ENCODE measurements at places on chromosomes 4 and X. TPM values are rescaled to one million over a fixed set of nuclear protein-coding genes. Genes with fewer than 3 reads are reported as not detected.
A peak's percentile ranks its signal among the peaks of the same experiment; 100 is the strongest.

- no peak for DNase-seq
These were observed 10.2 kb upstream of the STK32B start for GRCh38 chr4:5040856-5041620.

DNA sequence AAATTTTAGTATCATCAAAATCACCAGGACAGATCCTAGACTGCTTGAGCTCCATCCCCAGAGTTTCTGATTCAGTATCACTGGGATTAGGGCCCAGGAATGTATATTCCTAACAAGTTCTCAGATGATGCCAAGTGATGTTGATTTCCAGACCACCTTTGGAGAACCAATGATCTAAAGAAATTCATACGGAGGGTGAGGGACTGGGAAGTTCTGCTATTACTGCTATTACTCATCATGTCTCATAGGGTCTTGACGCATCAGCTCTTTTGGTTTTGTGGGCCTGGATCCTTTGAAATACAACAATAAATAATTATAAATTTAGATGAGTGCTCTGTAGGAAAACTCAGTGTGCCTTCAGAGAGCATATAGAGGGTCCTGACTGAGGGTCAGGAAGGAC, 59.8 kb upstream of the LGI2 start:
- peak; percentile 23 for DNase-seq

The NPFFR2 gene
- total RNA-seq: not detected

GRCh38 chrX:100405424-100405823, 4.6 kb downstream of the PCDH19 start:
- DNase-seq: no peak

DNA sequence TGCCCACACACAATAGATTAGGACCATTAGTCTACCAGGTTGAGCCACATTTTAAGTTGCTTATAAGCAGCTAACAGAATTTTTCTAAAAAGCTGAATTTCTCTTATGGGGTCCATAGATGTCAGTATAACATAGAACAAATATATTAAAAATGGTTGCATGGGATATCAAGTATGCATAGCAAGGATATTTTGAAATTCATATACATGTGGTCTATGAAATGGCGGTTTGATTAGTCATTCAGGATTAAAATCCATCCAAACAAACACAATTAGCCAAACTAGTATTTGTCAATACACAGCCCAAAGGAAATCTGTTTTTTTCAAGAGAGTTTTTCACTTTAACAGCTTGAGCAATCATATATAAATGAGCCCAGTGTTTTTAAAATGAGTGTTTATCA, 33.5 kb upstream of the AMOT start:
- DNase-seq: no peak

DNA sequence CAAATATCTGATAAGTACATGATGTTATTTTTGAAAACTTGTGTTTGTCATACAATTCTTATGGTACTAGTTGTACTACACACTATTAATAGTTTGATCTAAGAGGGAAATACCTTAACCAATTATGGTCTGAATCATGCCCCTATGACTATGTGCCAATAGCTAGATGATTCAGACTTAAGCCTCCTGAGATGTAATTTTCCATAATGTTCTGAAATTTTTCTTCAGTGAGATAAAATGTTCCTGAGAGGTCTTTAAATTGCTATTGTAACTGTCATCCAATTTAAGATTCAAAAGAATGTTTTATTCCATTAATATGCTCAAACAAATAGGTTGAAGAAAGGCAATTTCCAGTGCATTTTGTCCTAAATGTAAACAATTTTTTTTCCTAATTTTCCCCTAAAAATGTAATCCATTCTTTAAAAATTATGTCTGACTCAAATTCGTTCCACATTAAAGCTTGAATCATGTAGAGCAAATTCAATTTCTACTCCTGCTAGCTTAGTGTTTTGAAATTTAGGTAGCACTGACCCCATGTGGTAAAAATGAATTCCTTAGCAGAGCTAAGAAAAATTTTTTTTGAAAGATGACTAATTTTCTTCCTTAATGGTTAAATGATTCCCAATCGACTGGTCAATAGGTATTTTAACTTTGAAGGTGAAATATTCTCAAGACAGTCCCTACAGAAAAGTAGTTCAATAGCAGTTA, 49.1 kb downstream of the APOOL start:
- peak; percentile 73 for DNase-seq

DNA sequence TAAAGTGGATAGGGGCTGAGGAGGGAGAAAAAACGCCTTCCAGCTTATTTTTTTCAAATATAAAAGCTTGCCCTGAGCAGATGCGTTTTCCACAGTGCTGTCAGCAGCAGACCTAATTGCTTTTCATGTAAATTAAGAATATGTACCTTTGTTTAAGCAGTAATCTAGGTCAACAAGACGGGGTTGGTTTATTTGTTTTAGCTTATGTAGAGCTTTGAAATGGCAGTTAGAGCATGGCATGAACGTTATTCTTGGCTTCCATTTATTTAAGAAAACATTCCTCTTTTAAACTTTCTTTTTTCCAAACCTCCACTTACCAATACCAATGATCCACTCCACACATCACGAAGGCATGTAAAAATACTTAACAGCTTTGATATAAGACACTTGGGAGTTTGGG, 220.3 kb upstream of the TENM3 start:
- no peak for DNase-seq

DNA sequence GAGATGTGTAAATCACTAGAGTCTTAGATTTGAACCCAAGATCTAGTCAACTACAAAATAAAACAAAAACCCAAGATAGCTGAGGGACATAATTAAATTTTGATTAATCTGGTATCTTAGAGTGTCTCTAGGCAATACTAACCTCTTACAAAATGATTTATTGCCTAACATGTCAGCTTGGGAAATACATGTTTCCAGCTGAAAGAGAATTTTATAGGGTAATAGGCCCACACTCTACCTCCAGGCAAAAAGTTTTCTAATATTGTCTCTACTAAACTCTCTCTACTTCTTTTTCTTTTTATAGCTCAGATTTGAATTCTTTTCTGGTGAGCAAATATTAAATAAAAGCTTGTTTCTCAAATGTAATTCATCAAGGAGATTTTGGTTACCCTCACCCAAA, 263.2 kb downstream of the IL15 start:
- DNase-seq: no peak

DNA sequence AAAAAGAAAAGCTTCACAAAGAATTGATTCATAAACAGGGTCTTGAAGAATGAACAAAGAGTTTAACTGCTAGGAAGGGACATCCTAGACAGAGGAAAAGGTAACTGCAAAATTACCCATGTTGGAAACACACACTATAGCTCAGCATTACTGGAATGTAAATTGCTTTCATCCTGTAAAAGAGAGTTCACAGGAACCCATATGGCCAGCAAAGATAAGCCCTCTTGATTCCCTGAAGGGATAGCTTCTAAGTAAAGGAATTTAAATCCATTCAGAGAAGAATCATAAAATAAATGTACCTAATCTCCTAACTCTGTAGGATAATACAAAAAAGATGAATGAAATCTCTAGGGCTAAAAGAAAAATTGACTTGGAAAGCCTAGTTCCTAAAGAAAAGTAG, 107.1 kb upstream of the INTU start:
- DNase-seq: no peak

The EMCN gene
- total RNA-seq: not detected

DNA sequence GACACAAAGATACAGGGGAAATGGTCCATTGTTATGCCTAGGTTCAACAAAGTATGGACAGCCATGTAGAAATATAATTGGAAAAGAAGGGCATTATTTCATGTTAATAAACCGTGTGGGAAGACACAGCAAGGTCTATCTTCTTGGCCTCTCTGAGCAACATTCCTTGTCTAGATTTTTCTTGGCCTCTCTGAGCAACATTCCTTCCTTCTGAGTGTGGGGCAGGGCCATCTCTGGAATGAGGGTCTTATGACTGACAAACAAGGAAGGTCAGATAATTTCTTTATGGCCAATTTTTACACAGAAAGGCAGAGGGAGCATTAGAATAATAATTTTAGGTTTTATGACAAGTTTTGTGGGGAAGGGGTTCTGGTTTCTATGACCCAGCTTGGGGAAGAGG, 24.3 kb upstream of the MAOA start:
- DNase-seq: no peak

The PHOX2B gene
- not detected for total RNA-seq

The HPSE gene
- total RNA-seq: 2.2 TPM

The GRID2 gene
- not detected for total RNA-seq

DNA sequence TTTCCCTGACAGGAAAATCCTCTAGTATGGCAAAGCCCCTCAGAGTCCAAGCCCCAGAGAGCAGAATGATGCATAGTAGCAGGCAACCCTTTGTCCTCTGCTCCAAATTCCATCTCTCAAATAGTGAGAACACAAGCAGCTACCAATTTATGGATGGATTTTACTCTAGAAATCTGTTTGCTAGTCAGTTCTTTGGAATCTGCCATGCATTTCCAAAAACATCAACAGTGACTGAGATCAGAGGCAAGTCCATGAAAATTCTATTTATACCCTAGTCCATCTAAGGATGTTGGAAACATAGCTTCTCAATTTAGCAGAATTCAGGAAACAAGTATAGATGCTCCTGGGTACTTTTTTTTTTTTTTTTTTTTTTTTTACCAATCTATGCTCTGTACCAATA, 10.0 kb upstream of the CC2D2A start:
- DNase-seq: no peak

The UGT2B7 gene
- 0.57 TPM for total RNA-seq
